ENCODE measurements at places on chromosomes 16 and 17.
A peak's percentile ranks its signal among the peaks of the same experiment; 100 is the strongest.

GRCh38 chr16:50079397-50080140 is 13.8 kb downstream of the HEATR3 start:
- no peak for DNase-seq

- no peak for DNase-seq
Measured at GRCh38 chr16:8572063-8572918, 18.0 kb downstream of the TMEM114 start.

DNA sequence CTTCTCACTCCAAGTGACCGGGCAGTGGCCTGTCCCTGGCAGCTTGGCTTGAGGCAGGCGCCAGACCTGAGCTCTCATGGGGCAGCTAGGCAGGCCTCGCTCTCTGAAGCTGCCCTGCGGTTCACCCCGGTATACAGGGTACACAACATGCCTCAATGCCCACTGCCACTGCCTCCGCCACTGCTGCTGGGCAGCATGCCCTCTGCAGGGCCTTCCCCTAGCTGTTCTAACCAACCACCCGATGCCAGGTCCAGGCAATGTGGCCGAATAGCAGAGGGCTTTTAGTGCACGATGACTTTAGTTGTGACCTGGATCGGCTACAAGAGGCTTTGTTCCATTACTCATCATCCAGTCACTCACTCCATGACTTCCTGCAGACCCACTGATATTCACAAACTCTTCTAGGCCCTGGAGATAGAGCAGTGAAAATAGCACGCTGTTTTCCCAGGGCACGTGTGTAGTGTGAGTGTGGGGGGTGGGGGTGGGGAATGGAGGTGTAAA is 19.7 kb downstream of the CDC42EP4 start:
- DNase-seq = no peak

GRCh38 chr16:70460737-70461261 is 6.4 kb downstream of the FCSK start:
- DNase-seq = no peak

DNA sequence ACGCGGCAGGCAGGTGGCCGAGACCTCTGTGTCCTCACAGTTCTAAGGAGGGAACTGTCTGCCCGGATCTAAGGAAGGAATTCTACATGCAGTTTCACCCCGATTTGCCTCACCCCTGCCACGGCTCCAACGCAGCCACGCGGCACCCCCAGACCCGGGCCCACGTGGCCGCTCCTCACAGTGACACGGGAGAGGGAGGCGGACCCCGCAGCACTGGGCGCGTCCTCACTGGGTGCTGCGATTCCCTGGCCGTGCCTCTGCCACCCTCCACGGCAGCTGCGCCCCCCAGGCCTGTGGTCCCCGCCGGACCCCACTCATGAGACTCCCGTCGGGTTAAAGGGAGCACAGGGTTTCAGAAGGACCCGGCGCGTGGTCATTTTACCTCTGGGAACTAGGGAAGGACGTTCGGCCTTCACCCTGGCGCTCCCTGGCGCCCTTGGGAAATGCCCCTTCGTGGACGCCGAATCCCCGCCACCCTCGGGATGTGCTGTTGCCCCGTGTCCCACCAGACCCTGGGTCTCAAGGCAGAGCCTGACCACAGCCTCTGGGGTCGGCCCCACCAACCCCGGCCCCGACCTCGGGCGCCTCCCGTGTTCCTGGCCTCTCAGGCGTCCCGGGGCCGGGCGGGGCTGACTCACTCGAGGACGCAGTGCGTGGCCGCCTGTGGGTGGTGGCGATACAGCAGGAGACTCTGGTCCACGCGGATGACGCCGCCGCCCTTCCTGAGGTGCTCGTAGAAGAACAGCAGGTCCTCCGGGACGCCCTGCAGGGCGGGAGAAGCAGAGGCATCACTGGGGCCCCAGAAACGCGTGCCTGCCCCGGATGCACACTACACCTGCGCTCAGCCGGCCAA is 118.8 kb upstream of the METRNL start:
- DNase-seq = no peak

GRCh38 chr17:44970136-44970741 is 2.1 kb upstream of the C1QL1 start:
- no peak for DNase-seq

DNA sequence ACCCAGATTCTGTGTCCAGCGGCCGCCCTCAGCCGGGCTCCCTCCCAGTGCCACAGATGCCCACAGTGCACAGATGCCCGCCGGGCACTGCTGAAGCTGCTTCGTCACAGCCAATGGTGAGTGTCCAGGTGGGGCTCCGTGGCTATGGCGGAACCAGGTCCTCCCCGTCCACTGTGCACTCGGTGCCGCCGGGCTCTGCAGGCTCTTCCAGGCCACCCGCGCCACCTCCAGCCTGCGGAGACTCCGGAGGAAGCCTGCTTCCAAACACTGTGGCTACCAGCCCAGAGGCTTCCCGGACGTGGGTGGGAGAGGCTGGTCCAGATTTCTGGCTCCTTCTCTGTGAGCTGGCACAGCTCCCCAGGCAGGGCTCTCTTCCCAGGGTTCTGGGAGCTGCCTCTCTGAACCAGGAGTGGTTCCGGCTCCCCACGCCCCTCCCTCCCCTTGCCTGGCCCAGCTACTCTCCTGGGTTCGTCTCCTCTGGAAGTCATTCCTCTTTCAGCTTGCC is 2.8 kb upstream of the PYCR1 start:
- no peak for DNase-seq

DNA sequence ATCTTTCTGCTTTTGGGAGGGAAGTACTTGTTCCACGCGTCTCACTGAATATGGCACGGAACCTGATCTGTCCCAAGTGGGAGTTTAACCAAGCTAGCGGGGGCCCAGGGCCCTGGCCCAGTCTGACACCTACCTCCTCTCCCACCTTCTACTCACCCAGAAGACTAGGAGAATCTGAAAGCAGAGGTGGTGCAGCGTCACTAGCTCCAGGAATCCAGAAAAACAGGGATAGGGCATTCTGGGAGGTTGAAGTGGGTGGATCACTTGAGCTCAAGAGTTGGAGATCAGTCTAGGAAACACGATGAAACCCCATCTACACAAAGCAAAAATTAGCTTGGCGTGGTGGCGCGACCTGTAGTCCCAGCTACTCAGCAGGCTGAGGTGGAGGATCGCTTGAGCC is 163.5 kb upstream of the ZNF267 start:
- no peak for DNase-seq

GRCh38 chr16:23554536-23554935 is 2.6 kb downstream of the EARS2 start:
- peak; percentile 6 for DNase-seq

GRCh38 chr17:12521416-12521815 is 144.3 kb upstream of the MYOCD start:
- DNase-seq = no peak

- DNase-seq = no peak
Measured at GRCh38 chr16:19127205-19127604, 13.4 kb downstream of the ITPRIPL2 start.

GRCh38 chr17:27464431-27464830 is 8.2 kb downstream of the KSR1 start:
- DNase-seq = no peak

GRCh38 chr17:38508570-38508950 is 80.3 kb downstream of the ARHGAP23 start:
- no peak for DNase-seq

DNA sequence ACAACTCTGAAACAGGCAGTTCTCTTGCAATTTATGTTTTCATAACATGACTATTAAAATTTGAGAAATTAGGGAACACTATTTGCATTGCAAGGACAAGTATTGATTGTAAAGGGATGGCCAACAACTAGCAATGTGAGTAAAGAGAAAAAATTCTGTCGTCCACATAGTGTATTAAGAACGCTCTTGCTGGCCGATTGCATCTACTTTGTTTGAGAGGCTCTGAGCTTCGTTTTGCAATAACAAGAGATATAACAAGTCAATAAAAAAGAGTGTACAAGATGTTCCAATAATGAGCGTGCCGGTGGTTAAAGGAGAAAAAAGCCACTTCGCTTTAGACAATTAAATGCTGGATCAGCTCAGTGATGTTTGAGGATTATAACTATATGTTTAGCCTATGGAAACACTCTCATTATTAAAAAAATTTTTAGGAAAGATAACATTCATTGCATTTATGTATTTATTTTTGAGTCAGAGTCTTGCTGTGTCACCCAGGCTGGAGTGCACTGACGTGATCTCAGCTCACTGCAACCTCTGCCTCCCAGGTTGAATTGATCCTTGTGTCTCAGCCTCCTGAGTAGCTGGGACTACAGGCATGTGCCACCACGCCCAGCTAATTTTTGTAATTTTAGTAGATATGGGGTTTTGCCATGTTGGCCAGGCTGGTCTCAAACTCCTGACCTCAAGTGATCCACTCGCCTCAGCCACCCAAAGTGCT is 19.2 kb upstream of the TOM1L1 start:
- DNase-seq = no peak

GRCh38 chr17:39606434-39607056 is 1.2 kb downstream of the NEUROD2 start:
- no peak for DNase-seq

GRCh38 chr16:978403-978802 is 3.2 kb upstream of the SOX8 start:
- DNase-seq = no peak

- DNase-seq = peak; percentile 83
Measured at GRCh38 chr16:84952335-84953189, 58.8 kb downstream of the ZDHHC7 start.

GRCh38 chr17:38463451-38463858 is 35.2 kb downstream of the ARHGAP23 start:
- DNase-seq = no peak

DNA sequence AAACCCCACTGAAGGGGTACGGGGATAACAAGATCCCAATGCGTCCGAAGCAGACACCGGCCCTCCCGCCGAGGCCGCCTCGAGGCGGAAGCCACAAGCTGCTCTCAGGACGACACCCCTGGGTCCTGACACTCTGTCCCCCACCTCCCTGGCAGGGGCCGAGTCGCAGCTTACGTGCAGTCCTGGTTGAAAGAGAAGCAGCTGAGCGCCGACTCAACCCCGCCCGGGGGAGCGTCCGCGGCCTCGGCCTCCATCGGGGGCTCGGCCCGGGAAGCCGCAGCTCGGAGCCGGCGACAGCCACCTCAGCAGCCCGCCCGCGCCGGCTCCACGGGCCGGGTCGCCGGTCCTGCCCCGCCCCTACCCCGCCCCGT is at the start of gene WIPI1:
Gene WIPI1 (minus strand): TSS at position 329 of the 371 bp plus-strand sequence. CDS start 75 bp downstream, at position 254.
- DNase-seq = peak; percentile 53

GRCh38 chr17:82388223-82388921 is 16.8 kb downstream of the UTS2R start:
- no peak for DNase-seq

- DNase-seq = peak; percentile 74
Measured at GRCh38 chr16:81718637-81719036, 60.5 kb upstream of the PLCG2 start.

DNA sequence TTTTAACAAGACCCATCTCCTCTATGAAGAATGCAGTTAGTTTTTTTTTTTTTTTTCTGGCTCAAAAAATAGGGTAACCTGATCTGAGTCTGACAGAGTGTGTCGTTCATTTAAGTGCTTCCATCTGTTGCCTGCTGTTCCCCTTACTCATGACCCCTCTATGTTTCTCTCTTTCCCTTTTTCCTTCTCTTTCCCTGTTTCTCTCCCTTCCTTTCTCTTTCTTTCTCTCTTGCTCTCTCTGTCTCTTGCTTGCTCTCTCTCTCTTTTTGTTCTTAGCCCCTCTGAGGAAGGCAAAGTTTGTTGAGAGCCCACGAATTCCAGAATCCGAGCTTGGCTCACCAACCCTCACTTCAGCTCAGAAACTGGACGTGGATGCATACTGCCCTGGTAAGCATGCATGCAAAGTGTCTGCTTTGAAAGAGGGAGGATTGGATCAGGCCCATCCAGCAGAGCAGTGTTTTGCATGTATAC is 185.0 kb downstream of the TANC2 start:
- no peak for DNase-seq

GRCh38 chr17:15247891-15248529 is 17.1 kb downstream of the PMP22 start:
- no peak for DNase-seq

DNA sequence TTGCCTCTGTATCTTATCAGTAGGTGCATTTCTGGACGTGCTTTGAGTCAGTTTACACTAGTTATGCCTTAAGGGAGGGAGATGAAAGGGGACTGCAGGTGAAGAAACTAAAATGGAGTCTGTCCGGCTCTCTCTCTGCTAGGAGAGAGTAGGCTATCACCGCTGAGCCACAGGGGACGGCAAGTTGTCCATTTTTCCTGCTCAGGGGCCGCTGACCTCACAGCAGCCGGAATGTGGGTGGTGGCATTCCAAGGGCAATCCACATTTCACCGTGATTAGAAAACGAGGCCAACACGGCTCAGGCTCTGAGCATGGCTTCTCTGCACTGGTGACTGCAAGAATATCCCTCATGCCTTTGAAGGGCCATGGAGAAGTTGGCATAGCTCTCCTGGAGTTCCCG is 19.0 kb upstream of the KLHDC4 start:
- DNase-seq = no peak

DNA sequence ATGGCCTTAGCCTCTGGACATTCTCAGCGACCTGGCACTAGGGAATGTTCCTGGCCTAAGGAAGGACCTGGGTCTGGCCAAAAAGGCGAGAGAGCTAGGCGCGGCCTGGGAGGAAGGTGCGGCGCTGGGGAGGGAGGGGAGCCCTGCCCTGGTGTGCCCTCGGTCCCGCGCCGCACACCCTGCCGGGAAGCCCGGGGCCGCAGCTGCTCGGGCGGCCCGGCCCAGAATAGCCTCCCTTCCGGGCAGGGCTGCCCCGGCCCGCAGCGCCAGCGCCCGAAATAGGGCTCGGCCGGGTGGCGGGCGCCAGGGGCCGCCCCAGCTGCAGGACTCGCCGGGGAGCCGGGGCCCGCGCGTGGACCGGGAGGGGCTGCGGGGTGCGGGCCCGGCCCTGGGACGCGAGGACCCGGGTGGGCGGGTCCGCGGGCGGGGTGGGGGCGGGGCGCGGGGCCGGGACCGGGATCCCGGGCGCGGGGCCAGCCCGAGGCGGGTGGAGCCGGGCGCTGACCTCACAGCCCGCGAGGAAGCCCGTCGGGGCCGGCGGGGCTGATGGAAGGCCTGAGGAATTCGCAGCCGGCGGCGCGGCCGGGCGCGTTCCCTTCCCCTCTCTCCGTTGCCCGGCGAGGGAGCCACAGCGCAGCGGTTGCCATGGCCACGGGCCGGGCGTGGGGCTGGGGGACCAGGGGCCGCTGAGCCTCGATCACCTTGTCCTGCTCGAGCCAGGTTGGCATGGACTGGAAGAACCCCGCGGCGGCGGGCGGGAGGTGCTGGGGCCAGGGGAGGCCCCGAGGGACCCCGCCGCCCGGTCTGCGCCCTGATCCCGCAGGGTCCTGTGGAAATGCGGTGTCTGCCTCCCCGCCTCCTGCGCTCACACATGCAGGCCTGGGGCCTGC is 18.1 kb downstream of the SOCS3 start:
- DNase-seq = no peak

Measured in KBM-7 (cell line).